ENCODE measurements at places on chromosomes 3 and 15. TPM values are rescaled to one million over a fixed set of nuclear protein-coding genes. Genes with fewer than 3 reads are reported as not detected.

DNA sequence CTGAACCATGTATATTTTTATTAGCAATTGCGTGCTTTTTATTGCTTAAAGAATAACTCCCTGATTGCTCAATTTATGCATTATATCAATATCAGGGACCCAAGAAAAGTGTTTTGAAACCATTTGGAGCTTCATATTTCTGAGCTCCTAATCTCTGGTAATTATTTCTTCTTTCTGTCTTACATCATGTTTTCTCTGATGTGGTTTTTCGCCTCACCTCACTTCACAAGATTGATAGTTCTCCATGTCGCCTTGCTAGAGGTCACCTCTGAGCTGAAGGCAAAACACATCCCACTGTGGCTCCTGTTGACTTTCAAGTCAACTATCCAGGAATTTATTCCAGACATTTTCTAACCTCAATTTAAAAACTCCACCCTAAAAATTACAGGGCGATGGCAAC is 837.4 kb downstream of the CADM2 start:
- no peak for DNase-seq

GRCh38 chr3:71101014-71101413 is 482.5 kb downstream of the FOXP1 start:
- DNase-seq, result no peak

- DNase-seq, result no peak
Measured at GRCh38 chr15:32042269-32042972, 12.1 kb downstream of the CHRNA7 start.

DNA sequence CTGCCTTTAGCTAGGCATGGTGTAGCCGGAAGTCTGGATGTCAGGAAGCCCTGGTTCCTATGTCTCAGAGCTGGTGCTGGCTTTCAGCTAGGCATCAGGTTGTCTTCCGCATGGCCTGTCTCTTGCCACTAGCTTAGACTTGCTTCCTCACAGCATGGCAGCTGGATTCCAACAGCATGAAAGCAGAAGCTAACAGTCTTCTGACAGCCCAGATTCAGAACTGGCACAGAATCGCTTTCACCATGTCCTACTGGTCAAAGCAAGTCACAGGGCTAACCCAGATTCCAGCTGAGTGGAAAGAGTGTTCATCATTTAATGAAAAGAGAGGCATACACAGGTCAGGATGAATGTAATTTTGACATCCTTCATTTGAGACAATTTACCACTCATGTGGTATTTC is 1050.5 kb downstream of the ROBO2 start:
- DNase-seq, result peak; percentile 17

GRCh38 chr15:57763176-57763964 is 56.9 kb downstream of the POLR2M start:
- no peak for DNase-seq

DNA sequence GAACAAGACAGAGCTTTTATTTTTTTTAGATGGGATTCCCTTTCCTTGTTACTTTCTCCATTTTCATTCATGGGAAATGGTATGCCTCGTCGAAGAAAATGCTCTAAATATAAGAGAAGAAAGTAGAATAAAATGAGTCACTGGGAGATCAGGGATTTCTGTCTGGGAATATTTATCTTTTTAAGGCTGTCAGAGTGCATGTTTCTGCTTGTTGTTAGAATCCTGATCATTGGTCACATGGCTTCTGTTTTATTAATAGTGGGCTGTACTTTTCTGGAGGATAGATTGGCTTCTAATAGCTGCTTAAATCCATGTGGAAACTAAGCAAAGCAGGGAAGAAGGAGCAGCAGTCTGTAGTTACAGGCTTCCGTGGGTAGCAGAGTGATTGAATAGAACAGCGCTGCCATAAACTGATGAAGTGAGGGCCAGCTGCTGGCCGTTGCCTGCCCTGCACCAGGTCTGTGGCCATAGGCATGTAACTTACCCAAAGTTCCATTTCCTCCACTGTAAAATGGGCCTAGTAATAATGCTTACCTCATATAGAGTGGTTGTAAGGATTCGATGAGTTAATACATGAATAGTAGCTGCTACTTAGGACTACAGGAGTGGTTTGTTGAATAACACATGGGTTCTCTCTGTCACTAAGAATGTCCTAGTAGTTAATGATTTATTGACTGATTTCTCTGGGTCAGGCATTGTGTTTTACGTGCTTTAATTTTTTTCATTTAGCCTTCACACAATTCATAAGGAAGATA is 289.9 kb downstream of the SATB1 start:
- no peak for DNase-seq

- no peak for DNase-seq
Measured at GRCh38 chr15:96058103-96058851, 272.2 kb upstream of the NR2F2 start.

DNA sequence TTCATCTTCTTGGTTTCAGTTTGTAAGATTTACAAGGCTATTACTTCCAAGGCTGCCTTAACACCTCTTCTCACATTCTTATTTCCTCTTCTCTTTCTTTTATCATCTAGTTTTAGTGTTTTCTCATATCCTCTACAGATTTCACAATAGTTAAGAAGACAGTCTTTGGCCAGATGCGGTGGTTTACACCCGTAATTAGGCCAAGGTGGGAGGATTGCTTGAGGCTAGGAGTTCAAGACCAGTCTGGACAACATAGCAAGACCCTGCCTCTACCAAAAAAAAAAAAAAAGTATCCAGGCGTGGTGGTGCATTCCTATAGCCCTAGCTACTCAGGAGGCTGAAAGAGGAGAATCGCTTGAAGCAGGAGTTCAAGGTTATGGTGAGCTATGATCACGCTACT is 3.5 kb upstream of the ALDH1A2 start:
- no peak for DNase-seq

The NPAP1 gene
- 0.19 TPM for total RNA-seq

The NLGN1 gene
- total RNA-seq, result 19.4 TPM

The P2RY13 gene
- total RNA-seq, result 2.5 TPM

The LDHAL6B gene
- not detected for total RNA-seq

Data from kidney (tissue), 22 donors.